Fibroblast of skin of abdomen (primary cell): ENCODE measurements at places on chromosomes 3 and 15.

DNA sequence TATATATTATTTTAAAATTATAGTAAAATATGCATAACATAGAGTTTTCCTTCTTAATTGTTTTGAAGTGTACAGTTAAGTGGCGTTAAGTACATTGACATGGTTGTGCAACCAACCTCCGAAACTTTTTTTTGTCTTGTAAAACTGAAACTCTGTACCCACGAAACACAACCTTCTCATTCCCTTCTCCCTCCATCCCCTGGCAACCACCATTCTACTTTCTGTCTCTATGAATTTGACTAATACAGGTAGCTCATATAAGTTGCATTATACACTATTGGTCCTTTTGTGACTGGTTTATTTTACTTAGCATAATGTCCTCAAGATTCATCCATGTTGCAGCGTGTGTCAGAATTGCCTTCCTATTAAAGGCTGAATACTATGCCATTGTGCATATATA, 179.4 kb downstream of the SATB1 start:
- DNase-seq: no peak

- no peak for DNase-seq
Measured at GRCh38 chr3:180707896-180708295, 28.6 kb upstream of the CCDC39 start.

- peak; percentile 38 for DNase-seq
Measured at GRCh38 chr3:144815655-144816054, 844.0 kb downstream of the DIPK2A start.

DNA sequence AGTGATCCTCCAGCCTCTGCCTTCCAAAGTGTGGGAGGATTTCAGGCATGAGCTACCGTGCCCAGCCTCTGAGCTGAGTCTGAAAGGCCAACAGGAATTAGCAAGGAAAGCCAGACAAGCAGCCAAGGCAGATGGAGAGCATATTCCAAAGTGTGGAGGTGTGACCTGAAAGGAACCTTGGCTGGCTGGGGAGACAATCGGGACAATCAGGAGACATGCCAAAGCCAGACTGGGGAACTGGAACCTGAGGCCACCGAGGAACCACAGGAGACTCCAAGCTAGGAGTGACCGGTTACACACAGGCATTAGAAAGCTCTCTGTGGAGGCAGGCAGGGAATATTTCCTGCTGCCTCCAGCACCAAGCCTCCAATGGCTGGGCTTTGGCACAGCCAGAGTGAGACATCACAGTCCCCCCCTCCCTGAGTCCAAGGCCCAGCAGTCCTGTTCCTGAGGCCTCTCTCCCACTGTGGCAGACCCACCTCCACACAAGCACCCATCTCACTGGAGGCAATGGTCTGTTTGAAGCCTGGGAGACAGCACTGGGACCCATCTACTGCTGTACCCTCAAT, 4.5 kb upstream of the C15orf39 start:
- DNase-seq: no peak

DNA sequence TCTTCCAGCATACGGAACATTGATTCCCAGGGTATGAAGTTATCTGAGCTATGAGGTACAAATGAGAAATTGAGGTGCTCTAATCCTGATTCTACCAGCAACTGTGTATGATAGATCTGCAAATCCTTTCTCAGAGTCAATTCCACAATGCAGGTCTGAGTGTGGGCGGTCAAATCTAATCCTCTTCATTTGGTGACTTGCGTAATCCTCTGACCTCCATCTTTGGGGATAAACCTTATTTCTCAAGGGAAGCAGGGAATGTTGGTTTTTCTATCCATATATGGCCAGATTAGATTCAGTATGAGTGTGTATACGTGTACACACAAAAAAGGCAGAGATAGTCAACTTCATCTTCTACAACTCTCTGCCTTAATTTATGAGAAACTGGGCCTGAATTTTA, 348.4 kb upstream of the IL12A start:
- no peak for DNase-seq

- DNase-seq: no peak
Measured at GRCh38 chr3:102059145-102059943, 210.0 kb downstream of the NFKBIZ start.
